ENCODE measurements at places on chromosomes 16 and 17.

- no peak for DNase-seq
Measured at GRCh38 chr17:79801156-79802038, 4.5 kb upstream of the CBX8 start.

DNA sequence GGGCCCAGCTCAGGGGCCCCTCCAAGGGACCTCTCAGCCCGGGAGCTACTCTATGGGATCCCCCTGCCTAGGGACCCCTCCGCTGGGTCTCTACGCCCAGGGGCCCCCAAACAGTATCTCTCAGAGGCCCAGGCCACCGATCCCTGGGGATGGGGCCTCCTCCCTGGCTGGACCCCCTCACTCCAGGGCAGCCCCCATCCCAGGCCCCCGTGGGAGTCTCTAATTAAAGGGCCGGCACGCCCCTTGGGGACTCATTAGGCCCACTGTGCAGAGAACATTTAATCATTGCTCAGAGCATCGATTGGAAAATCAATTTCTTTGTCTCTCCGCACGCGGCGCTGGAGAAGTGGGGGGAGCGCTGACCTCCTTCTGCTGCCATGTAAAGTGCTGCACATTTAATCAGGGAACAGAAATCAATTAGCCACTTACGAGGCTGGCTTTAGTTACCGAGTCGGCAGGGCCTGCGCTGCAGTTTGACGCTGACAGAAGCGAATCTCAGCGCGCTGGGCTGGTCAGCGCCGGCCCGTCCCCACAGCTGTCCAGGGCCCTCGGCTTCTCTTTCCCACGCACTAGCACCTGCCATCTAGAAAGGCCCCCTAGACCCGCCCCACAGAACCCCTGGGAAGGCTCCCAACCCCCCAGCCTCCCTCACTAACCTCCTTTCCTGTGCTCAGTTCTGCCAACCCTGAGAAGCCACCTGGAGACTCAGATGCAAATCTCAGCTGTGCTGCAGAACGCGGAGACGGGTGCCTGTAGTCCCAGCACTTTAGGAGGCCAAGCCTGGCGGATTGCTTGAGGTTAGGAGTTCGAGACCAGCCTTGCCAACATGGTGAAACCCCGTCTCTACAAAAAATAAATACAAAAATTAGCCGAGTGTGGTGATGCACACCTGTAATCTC is 20.2 kb upstream of the C1QL1 start:
- no peak for DNase-seq

GRCh38 chr17:14756479-14756878 is 455.6 kb downstream of the HS3ST3B1 start:
- no peak for DNase-seq

- no peak for DNase-seq
Measured at GRCh38 chr16:72474501-72475123, 302.7 kb upstream of the PMFBP1 start.

- DNase-seq, result peak; percentile 65
Measured at GRCh38 chr17:9531034-9531433, 44.6 kb downstream of the STX8 start.

DNA sequence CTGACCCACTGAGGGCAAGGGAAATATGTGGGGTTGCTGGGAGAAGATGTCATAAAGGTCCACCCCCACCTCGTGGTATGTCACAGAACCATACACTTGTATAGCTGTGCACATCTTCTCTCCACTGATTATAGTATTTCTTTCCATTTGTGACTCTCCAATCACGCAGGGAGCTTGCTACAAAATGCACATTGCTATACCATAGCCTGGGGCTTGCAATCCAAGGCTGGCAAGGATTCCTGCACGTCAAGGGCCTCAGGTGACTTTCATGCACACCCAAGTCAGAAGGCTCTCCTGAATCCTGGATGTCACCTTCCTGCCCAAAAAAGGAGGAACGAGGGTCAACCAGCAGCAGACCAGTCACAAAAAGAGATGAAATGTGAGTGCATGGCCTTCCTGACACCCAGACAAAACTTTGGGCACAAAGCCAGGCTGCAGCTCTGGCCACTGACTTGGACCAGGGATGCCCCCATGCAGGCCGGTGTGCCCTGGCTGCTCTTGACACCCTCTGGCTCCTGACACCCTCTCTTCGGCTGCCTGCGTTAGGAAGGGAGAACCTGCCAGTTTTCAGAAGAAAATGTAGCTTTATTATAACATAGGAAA is 12.1 kb downstream of the TBC1D26 start:
- DNase-seq, result no peak

GRCh38 chr16:1152651-1153259 is at the start of gene CACNA1H:
TSS of gene CACNA1H (plus strand) at chr16:1153106. CDS start at chr16:1153738, 632 bp downstream.
- peak; percentile 3 for DNase-seq

- no peak for DNase-seq
Measured at GRCh38 chr17:31688701-31689100, 170.3 kb downstream of the COPRS start.

DNA sequence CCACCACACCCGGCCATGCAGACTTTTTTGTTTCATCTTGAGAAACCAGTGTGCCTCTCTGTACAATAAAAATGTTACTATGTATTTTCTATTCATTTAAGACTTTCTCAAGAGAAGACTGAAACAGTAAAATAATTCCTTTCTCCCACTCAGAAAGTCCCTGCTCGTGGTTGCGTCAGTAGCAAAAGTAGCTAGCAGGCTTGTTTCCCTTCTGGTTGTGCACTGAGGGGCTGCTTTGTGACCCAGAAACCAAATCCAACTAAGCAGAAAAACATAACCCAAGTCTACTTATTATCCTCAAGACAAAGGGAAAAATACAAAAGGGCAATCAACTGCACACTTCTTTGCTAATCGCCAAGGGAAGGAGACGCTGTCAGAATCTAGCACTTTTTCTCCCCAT is 3.4 kb upstream of the PNPO start:
- no peak for DNase-seq

Measured in hematopoietic multipotent progenitor cell treated with erythropoietin and hydrocortisone succinate and interleukin-3 and kit ligand, for 8 days (in vitro differentiated cells).